ENCODE measurements at places on chromosomes 7 and 10.

- no peak for DNase-seq
These were observed 87.4 kb upstream of the KMT2E start for GRCh38 chr7:104926601-104927041.

DNA sequence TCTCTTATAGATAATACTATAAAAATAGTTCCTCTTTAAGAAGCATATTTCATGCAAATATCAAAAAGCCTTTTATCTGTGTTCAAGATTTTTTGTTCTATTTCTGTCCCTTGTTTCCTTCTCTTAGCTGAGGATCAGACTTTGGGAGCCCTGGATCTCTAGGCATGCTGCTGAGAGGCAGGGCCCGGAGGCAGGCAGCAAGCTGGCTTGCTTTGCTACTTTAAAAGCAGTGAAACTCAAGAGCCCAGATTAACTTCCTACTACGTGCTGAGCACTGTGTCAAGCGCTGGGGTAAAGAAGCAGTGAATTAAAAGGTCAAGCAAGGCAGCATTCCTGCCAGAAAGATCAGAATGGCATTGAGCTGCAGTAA, 31.0 kb upstream of the ARID5B start:
- no peak for DNase-seq

- no peak for DNase-seq
These were observed 187.1 kb upstream of the NAMPT start for GRCh38 chr7:106471686-106472440.

DNA sequence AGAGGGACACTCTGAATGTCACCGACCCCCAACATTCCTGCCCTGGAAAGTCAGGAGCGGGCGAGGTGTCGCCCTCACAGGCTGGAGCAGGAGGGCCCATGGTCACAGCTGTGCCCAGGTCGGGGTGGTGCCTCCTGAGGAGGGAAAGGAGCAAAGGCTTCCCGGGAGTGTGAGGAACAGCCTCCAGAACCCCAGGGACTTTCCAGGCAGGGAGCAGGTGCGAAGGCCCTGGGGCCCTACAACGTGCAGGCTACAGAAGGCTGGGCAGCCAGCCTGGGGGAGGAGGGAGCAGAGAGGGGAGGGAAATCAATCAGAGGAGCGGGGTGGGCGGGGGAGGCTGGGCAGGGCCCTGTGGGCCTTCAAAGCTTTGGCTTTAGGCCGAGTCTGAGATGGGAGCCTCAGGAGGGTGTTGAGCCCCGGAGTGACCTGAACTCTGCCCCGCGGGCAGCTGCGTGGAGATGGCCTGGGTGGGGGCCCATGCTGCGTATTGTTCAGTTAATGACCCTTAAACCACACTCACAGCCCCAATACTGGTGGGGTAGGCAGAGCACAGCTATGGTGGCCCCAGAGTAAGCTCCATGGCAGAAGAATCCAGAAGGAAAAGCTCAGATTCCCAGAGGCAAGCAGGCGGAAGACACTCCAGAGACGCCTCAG, 44.2 kb upstream of the PPP2R2D start:
- DNase-seq: no peak

- no peak for DNase-seq
These were observed 183.6 kb upstream of the NFE2L3 start for GRCh38 chr7:25968205-25968993.

DNA sequence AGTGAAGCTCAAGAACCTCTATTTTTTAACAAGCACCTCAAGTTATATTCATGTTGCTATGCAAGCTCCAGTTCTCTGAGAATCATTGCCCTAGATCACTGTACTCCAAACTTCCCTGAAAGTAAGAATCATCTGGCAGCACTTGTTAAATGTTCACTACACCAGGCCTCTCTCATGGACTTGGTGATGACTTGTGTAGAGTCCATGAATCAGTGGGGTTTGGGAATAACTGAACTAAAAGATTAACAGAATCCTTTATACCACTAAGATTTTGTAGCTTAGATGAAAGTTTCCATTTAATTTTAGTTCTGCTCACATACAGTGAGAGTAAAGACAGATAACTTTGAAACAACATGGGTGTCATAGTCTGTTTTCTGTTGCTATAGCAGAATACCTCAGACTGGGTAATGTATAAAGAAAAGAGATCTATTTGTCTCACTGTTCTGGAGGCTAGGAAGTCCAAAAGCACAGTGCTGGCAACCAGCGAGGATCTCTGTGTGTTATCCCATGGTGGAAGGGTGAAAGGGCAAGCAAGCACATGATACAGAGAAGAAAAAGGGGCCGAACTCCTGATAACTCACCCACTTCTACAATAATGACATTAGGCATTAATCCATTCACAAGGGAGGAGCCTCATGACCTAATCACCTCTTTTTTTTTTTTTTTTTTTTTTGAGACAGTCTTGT, 27.9 kb upstream of the AOAH start:
- no peak for DNase-seq

- no peak for DNase-seq
These were observed 262.0 kb upstream of the NRP1 start for GRCh38 chr10:33596422-33596821.

GRCh38 chr7:106421181-106421762, 136.5 kb upstream of the NAMPT start:
- DNase-seq: no peak

- DNase-seq: no peak
These were observed 9.0 kb downstream of the RPEL1 start for GRCh38 chr10:103254538-103255325.

- no peak for DNase-seq
These were observed 50.5 kb upstream of the TRIM8 start for GRCh38 chr10:102593804-102594079.

- DNase-seq: no peak
These were observed 7.3 kb downstream of the PITX3 start for GRCh38 chr10:102233997-102234396.

DNA sequence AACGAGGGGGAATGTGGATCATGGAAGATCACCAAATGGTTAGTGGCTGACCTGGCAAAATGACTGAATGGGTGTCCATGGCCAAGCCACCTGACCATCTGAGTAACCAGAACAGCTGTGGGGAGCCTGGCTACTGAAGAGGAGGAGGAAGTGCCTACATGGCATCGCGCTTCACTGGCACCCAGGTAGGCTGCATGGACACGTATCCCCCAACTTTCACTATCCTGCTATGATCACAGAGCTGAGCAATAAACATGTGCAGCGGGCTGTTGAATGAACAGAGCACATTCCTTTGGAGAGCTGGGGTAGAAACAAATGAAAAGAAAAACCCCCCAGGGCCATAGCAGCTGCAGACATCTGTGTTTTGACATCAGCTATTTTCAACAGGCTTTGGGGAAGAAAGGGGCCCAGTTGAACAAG, 6.5 kb downstream of the AKR1B1 start:
- DNase-seq: no peak

- DNase-seq: no peak
These were observed 32.3 kb upstream of the PLEKHS1 start for GRCh38 chr10:113718969-113719822.

- no peak for DNase-seq
These were observed 67.5 kb upstream of the WNT16 start for GRCh38 chr7:121261207-121261884.

DNA sequence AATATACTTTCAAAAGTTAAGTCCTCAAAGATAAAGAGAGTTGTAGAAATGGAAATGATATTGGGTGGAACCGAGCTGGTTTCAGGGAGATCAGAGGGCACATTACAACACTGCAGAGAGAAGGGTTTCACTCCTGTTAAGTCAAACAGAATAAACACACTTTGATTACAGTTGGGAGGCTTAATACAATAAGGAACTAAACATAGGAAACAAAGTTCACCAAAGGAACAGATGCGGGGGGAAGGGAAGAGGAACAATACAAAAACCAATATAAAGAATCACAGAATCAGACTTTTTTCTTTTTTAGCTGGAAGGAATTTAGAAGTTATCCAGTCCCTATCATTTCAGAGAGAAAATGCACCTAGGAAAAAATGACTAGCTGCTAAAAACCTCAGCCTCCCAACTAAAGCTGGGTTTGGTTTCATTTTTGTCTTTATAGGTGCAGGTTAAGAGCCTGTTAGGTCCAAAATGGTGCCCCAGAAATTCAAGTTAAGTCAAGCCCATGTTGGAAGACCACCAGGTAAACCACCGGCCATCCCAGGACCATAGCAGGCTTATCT, 81.9 kb downstream of the DNMBP start:
- no peak for DNase-seq

DNA sequence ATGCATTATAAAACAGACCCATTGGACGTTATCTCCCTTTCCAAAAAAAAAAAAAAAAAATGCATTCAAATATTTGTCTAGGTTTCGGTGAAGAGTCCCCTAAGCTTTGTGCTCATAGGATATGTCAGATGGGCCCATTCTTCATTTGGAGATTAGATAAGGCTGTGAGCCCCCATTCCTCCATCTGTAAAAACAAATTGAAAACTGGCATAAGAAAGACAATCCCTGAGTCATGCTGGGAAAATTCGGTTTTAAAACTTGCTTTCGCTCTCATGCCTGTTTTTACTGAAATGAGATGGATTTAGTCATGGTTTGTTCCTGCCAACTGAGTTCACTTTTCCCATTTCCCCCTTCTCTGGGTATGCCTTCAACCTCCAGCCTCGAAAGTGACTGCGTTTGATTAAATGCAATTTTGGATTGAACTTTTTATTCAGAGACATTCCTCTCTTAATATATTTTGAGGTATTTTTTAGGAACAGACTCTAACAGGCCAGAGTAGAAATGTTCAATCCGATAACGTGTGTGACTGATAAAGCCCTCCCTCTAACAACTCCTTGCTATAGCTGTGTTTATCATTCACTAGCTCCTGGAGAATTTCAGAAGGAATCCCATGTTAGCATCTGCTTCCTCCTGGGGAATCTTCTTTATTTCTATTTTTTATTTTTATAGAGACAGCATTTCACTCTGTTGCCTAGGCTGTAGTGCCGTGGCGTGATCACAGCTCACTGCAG, 190.9 kb upstream of the LYZL2 start:
- DNase-seq: no peak

DNA sequence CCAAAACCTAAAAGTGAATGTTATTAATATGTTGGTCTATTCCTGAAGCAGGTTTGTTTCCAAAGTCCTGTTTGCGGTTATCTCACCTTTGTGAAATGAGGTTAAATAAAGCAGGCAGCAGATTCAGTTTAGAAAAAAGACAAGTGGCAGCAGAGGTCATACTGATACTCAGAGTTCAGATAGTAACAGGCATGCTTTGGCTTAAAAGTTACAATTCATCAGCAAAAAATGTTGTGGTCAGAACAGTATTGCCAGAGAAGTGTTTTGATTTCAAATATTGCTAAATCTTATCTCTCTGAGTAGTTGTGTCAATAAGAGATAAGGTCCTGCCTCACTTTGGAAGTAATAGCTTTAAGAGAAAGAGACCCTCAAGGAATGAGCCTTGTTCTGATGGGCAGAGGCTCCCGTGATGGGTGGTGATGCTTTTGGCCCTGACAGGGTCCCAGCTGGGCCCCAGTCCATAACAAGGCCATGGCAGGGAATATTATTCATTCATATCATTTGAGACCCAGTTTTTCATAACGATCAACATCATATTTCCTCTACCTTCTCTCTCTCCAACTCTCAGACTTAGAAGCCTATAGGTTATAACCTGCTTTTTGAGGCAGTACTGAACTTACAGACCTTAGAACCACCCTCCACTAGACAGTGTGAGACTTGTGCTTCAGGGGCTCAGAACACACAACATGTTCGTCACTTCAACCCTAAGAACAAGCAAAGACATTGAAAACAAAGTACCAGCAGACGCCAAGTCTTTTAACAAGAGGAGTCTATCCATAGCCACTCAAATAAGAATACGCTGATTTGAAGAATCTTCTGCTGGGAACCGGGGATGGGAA, 58.5 kb upstream of the AHR start:
- no peak for DNase-seq

DNA sequence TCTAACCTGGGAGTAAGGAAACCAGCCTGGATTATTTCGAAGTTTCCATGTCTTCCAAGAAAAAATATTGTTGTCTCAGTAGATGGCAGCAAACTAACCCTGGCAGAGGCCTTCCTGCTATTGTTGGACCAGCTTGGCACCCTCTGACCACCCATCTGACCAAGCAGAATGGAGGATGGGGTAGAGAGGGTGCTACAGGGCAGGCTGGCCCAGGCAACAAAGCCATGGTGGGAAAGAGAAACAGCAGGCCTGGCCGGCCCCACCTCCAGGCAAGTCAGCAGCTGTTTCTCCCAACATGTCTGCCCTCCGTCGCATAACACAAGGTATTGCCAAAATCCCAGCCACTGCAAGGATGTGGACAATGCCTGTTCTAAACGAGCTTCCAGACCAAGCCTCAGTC, 95.0 kb downstream of the FAM53B start:
- DNase-seq: no peak

GRCh38 chr10:110636932-110637557, 7.1 kb upstream of the RBM20 start:
- no peak for DNase-seq

GRCh38 chr10:123007558-123008354, 839 bp downstream of the IKZF5 start:
- no peak for DNase-seq

DNA sequence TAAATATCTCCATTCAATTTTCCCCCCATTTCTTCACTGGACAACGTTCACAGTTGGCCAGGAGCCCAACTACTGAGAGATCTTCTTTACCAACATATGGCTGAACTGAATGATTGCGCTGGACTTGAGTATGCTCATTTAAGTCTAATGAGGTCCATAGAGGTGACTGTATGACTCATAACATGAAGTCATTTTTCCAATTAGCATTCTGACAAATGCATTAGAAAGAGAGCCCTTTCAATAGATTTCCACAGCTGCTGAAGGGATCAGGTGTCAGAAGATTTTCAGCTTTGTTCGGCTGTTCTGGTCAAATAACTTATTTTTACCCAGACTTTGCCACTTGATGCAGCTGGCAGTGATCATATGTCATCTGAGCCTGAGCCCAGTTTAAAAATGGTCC, 438.0 kb downstream of the ETV1 start:
- DNase-seq: no peak

DNA sequence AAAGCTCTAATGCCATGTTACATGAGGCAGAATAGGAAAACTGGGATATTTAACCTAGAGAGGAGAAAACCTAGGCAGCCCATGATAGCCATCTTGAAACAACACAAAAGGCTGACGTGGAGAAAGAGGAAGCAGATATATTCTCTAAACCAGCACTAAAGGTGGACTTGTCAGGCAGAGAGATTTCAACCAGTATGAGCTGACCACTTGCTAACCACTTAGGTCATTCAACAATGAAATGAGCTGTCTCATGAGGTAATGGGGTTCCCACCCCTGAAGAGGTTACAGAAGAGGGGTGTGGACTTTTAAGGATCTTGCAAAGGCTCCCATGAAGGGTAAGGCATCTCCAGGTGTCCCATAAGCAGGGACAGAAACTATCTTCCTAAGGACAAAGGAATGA, 26.8 kb upstream of the EGR2 start:
- DNase-seq: no peak

GRCh38 chr10:132554053-132554990, 16.7 kb downstream of the INPP5A start:
- no peak for DNase-seq

GRCh38 chr7:48295296-48295971, 124.2 kb downstream of the ABCA13 start:
- no peak for DNase-seq

GRCh38 chr10:116143673-116144222, 129.3 kb downstream of the GFRA1 start:
- DNase-seq: no peak

GRCh38 chr7:111869280-111869679, 307.0 kb upstream of the IMMP2L start:
- DNase-seq: no peak
